ENCODE measurements at places on chromosomes 7 and 10. TPM values are rescaled to one million over a fixed set of nuclear protein-coding genes. Genes with fewer than 3 reads are reported as not detected.

The PDZD7 gene
- total RNA-seq: 0.27 TPM

The CYP2C9 gene
- total RNA-seq: not detected

The EXOC6 gene
- total RNA-seq: 1.1 TPM

DNA sequence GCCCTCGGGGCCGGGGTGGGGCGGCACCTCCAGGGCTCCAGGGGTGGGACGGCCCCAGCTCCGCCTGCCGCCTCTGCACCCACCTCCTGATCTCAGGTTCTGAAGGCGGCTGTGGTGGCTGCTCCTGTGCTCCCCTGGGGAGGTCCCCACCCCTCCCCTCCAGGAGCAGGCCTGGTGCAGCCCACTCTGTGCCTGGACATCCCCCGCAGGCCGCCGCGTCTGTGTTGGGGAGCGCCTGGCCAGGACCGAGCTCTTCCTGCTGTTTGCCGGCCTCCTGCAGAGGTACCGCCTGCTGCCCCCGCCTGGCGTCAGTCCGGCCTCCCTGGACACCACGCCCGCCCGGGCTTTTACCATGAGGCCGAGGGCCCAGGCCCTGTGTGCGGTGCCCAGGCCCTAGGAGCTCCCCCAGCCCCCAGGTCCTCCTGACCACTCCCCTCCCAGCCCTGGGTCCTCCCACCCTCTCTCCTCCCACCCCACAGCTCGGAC lies 5.5 kb downstream of the CYP2W1 start:
- DNase-seq: no peak

DNA sequence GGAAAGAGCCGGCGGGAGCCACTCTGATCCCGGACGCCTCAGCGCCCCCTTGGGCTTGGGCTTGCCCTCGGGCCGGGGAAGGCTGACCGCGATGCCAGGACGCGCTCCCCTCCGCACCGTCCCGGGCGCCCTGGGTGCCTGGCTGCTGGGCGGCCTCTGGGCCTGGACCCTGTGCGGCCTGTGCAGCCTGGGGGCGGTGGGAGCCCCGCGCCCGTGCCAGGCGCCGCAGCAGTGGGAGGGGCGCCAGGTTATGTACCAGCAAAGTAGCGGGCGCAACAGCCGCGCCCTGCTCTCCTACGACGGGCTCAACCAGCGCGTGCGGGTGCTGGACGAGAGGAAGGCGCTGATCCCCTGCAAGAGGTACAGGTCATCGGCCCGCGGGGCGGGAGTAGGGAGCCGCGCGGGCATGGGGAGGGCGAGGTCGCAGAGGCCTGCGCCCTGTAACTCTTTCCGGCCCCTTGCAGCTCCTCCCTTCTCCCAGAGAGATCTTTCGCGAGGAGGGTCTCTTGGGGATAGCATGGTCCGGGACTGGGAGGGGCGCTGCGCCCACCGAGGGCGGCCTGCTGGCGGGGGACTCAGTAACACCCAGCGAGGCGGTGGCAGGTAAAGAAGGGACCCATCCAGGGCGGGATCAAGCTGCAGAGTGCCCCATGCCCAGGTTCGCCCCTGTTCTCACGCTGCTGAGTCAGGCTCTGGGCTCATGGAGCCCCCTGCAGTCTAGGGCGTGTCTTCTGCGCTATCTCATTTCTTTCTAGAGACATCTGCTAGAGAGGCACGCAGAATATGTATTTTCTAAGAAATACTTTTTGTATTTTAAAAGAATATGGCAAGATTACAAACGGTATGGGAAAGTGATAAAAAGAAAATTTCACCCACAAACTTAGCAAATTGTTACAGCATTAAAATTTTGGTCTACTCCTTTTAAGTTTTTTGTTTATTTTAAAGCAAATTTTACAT lies 687 bp downstream of the EPDR1 start:
- peak; percentile 53 for DNase-seq

DNA sequence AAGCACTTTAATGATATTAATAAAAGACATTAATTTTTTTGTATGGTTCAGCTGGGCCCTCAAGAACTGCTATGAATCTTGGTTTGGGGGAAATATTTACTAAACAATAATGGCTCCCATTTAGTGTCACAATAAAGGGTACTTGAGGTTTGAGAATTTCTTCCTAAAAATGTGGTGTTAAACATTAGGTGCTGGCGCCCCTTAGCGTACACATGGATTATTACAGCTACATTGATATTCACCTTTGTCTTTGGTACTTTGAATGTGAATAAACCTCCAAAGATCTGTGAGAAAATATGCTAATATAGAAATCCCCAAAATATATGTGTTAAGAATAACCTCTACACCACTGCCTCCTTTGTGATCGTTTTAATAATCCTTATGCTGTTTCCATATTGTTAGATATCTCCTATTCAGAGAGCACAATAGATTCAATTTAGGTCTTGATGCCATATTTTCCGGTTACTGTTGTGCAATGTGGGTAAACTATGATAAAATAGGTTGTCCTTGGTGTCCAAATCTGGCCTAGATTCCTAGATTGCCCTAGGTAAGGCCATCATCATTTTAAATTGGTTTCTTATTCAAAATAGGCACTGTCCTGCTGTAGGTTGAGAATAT lies 161.8 kb upstream of the CACNA2D1 start:
- DNase-seq: peak; percentile 67

GRCh38 chr10:117221156-117221711 lies 19.7 kb upstream of the SLC18A2 start:
- peak; percentile 24 for DNase-seq
